Panc1 (cell line): ENCODE measurements at places on chromosomes 5 and 9. TPM values are rescaled to one million over a fixed set of nuclear protein-coding genes. Genes with fewer than 3 reads are reported as not detected.

- H3K36me3 ChIP-seq = no peaks in the 10 kb centered on the region
- no peaks in the 10 kb centered on the region for H3K27me3 ChIP-seq
- H3K4me3 ChIP-seq = no peak overlapping the region
- DNase-seq = no peak
- H3K27ac ChIP-seq = no peak overlapping the region
- H3K4me1 ChIP-seq = no peaks in the 10 kb centered on the region
These were observed 238.9 kb downstream of the CACNA1B start for GRCh38 chr9:138116521-138116920.

SAXO1 gene
- total RNA-seq = not detected

TSTD2 gene
- 10.1 TPM for total RNA-seq

TEX48 gene
- not detected for total RNA-seq

DNA sequence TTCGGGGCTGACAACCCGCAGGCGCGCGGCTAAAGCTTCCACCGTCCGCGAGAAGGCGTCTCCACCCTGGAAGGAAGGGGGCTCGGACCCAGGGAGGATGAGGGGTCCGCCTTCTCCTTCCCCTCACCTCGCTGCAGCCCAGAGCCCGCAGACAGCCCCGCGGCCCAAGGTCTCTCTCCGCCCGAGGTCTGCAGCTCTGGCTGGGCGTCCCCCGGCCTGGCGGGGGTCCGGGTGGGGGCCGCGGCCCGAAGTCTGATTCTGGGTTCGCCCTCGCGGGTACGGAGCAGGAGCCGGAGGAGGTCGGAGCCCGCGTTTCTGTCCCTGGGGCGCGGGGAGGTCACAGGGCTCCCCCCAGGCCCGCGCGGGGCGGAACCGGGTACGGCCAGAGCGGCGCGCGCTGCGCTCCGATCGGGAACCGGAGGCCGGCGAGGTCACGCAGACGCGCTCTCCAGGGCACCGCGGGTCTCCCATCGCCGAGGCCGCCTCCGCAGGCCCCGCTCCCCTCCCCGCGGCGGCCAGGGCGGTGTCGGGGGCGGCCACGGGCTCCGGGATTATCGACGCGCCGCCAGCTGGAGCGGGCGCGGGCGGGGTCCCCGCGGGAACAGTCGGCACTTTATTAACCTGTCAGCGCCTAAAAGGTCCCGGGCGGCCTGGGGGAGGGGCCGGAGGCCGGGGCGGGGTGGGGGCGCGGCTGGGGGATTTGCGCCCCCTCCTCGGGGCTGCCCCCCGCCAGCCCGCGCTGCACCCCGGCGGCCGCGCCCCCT, 11.6 kb downstream of the LHX3 start:
- H3K36me3 ChIP-seq = no peaks in the 10 kb centered on the region
- H3K4me3 ChIP-seq = peak overlapping the region; percentile 35
- no peak overlapping the region for H3K27ac ChIP-seq
- DNase-seq = no peak

DNA sequence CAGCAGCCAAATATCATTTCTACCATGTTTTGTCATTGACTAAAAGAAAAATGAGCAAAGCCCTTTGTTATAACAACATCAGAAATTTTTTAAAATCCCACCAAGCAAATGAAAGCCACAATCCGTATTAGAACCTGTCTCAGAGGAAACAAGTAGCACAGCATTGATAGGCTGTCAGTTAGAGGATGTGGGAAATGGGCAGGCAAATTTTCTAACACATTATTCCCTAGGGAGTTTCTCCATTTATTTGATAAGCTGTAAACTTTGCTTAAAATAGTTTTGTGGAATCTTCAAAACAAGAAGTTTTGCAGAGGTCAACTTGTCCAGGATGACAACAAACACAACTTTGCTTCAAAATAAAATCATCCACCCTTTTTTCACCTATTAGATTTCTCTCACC, 53.6 kb upstream of the APC start:
- H3K4me3 ChIP-seq = no peak overlapping the region
- H3K27ac ChIP-seq = no peak overlapping the region
- no peaks in the 10 kb centered on the region for H3K4me1 ChIP-seq
- no peaks in the 10 kb centered on the region for H3K36me3 ChIP-seq
- peaks cover 11% of the 10 kb centered on the region for H3K27me3 ChIP-seq

STARD4 gene
- total RNA-seq = 26.0 TPM

SPATA31E1 gene
- total RNA-seq = not detected

DNA sequence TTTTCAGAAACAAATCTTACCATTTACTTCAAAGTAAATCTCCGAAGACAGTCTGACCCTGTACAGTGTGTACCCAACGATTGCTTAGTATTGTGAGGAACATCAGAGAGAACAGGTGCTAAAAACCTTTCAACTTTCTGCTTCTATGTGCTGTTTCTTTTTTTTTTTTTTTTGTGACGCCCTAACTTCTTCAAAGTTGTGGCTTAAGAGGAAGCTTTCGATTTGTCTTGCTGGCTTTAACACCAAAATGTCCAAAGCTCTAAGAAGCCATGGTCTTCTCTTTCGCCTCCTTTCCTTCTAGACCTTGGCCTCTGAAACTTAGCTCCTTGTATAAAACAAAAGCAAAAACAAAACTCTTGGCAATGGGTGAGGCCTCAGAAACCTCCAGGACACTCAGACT, 1.2 kb downstream of the TNFSF8 start:
- H3K4me3 ChIP-seq = no peak overlapping the region
- no peaks in the 10 kb centered on the region for H3K27me3 ChIP-seq
- no peak overlapping the region for H3K27ac ChIP-seq
- H3K36me3 ChIP-seq = no peaks in the 10 kb centered on the region
- no peaks in the 10 kb centered on the region for H3K4me1 ChIP-seq

PHF24 gene
- 0.08 TPM for total RNA-seq

DNA sequence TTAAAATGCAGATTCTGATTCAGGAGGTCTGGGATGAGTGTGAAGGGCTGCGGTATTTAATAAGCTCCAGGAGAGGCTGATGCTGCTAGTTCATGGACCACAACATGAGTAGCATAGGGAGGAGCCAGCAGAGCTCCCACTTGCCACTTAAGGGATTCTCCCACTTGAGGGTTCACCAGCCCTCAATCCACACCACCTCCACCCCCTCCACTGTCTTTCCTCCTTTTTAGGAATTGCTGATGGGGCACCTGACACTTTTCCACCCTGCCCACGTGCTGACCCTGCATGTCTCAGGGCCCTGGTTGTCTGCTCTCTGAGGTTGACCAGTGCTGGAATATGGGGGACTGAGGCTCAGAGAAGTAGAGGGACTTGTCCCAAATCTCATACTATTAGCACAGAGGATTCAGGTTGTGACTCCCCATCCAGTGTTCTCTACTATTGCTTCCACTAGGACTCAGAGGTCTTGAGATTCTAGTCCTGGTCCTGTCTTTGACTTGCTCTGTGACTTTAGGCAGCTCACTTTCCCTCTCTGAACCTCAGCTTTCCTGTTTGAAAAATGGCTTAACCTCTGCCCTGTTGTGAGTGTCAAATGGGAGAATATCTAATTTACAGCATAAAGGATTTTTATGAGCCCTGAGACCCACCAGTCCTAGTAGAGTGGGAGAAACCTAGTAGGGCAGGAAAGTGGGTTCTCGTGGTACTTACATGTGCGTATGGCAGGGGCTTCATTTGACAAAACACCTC, 72.9 kb downstream of the PPARGC1B start:
- H3K4me3 ChIP-seq = no peak overlapping the region
- no peaks in the 10 kb centered on the region for H3K36me3 ChIP-seq
- H3K4me1 ChIP-seq = peaks cover 37% of the 10 kb centered on the region
- no peaks in the 10 kb centered on the region for H3K27me3 ChIP-seq
- DNase-seq = no peak
- no peak overlapping the region for H3K27ac ChIP-seq

DNA sequence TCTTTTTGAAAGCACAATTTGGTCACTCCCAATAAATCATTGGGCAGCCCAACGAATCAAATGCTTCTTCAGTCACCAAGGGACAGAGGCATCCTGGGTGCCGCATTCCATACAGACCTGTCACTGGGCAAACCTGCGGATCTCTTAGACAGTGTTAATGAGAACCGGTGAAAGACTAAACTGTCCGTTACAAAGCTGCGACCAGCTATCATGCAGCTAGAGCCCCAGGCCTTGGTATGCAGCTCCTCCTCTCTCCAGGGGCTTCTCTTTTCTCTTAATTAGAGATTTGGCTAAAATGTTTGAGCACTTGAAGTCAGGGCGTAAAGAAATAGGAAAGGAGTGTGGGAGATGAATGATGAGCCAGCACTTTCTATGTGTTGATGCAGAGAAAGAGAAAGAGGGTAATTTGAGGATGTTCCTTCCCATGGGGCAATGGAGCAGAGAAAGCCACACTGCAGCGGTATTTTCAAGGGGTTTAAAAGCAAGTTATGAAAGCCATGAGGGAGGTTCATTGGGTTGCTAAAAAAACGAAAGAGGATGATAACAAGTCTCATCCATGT, 175.3 kb downstream of the RFK start:
- H3K4me1 ChIP-seq = no peaks in the 10 kb centered on the region
- H3K27ac ChIP-seq = no peak overlapping the region
- H3K36me3 ChIP-seq = no peaks in the 10 kb centered on the region
- no peak for DNase-seq

DNA sequence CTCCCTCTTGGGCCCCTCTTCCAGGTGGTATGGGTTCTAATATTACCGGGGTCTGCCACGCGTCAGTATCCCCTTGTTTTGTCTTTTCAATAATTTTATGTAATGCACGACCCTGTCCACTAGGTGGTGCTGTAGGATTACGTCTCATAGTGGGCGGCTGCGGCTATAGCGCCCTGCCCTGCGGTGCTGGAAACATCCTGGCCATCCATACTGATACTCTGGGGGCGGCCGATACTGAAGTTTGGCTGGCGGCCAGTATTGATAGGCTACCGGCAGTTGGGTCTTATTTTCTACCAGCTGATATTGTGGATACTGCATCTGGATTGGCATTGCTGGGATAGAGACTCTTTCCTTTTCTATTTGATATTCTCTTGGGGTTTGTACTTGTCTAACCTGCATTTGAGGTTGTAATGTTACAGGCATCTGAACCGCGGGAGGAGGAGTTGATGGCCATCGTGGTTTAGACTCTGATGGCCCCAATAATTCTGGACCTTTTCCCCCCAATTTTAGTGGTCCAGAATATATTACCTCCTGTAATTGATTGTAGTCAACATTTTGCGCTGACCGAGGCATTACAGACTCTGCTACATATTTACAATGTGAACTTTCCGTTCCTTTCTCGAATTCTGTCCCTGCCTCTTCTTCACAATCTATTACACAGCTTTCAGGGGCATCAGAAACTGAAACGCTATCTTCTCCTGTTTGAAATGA, 3.3 kb upstream of the TMEM141 start:
- H3K4me3 ChIP-seq = peak overlapping the region; percentile 18
- no peaks in the 10 kb centered on the region for H3K27me3 ChIP-seq
- H3K4me1 ChIP-seq = peaks cover 11% of the 10 kb centered on the region
- peak overlapping the region; percentile 74 for H3K27ac ChIP-seq
- no peaks in the 10 kb centered on the region; the same call in 1 of the 2 replicates for H3K36me3 ChIP-seq
- DNase-seq = peak; percentile 43

- no peaks in the 10 kb centered on the region for H3K4me1 ChIP-seq
- no peak for DNase-seq
- no peak overlapping the region for H3K4me3 ChIP-seq
- H3K36me3 ChIP-seq = no peaks in the 10 kb centered on the region
- H3K27ac ChIP-seq = no peak overlapping the region
These were observed 125.9 kb upstream of the FSTL4 start for GRCh38 chr5:133738271-133738670.

- H3K4me1 ChIP-seq = no peaks in the 10 kb centered on the region
- peaks cover 3% of the 10 kb centered on the region; the same call in 1 of the 2 replicates for H3K27me3 ChIP-seq
- no peak overlapping the region for H3K27ac ChIP-seq
These were observed 169.3 kb upstream of the FSTL4 start for GRCh38 chr5:133781436-133782225.

GRCh38 chr5:91219803-91220371, 163.2 kb downstream of the ARRDC3 start:
- H3K36me3 ChIP-seq = no peaks in the 10 kb centered on the region
- H3K4me1 ChIP-seq = peaks cover 4% of the 10 kb centered on the region; the same call in 1 of the 2 replicates
- H3K27me3 ChIP-seq = no peaks in the 10 kb centered on the region
- H3K4me3 ChIP-seq = no peak overlapping the region
- peak overlapping the region; percentile 18; the same call in 1 of the 2 replicates for H3K27ac ChIP-seq

DNA sequence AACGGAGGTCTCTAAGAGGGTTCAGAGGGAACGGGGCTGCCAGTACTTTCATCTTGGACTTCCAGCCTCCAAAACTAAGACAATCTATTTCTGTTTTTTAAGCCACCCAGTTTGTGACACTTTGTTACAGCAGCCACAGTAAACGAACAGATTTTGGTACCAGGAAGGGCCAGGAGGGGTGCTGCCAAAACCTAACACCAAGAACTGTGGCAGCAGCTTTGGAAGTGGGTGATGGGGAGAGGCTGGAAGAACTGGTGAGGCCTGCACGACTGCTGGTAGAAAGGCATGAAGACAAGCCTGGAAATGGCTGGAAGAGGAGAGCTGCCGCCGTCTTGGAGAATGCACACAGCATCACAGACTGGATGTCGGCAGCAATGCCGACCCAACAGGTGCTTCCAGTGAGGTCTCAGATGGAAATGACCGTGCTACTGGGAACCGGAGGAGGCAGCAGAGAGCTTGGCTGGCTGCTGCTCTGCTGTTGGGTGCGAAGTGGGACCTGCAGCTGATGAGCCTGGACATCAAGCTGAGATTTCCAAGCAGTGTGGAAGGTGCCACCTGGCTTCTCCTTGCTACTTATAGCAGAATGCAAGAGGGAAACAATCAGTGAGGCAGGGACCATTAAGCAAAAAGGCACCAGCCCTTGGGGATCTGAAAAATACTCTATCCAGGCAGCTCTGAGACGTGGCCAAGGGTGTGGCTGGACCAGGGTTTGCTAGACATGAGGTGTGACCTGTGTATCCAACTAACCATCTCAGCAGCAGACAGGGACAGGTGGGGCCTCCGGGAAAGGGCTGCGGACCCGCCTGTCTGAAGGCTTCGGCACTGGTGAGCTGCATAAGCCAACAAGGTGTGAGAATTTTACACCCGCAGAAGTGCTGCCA, 4.7 kb upstream of the TMEM210 start:
- no peaks in the 10 kb centered on the region for H3K27me3 ChIP-seq
- H3K36me3 ChIP-seq = no peaks in the 10 kb centered on the region
- no peak overlapping the region for H3K4me3 ChIP-seq
- H3K4me1 ChIP-seq = no peaks in the 10 kb centered on the region
- DNase-seq = no peak

GRCh38 chr5:162824360-162824759, 613.0 kb upstream of the CCNG1 start:
- no peak overlapping the region for H3K27ac ChIP-seq
- no peak overlapping the region for H3K4me3 ChIP-seq
- no peaks in the 10 kb centered on the region for H3K36me3 ChIP-seq
- no peak for DNase-seq
- H3K4me1 ChIP-seq = no peaks in the 10 kb centered on the region

TRPM3 gene
- not detected for total RNA-seq

DNA sequence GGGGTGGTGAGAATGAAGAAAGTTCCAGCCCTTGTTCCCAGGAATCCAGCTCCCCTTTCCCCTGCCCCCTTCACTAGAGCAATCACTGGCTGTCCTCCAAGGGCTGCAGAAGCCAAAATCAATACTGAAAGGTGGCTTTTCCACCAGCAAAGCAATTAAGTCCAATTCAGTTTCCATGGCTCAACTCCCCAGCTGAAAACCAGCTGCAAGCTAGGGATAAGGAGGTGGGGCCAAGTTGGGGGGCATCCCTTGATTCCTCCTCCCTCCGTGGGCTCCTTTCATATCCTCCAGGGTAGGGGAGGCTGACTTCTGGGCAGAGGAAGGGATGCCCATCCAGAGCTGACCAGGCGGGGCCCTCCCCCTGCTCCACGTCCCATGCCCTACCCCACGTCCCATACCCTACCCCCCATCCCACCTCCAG, 22.7 kb downstream of the CAMK2A start:
- no peaks in the 10 kb centered on the region for H3K36me3 ChIP-seq
- no peak for DNase-seq
- H3K4me1 ChIP-seq = peaks cover 29% of the 10 kb centered on the region
- no peaks in the 10 kb centered on the region for H3K27me3 ChIP-seq
- H3K27ac ChIP-seq = no peak overlapping the region
